ENCODE measurements at places on chromosomes 6 and 20.

DNA sequence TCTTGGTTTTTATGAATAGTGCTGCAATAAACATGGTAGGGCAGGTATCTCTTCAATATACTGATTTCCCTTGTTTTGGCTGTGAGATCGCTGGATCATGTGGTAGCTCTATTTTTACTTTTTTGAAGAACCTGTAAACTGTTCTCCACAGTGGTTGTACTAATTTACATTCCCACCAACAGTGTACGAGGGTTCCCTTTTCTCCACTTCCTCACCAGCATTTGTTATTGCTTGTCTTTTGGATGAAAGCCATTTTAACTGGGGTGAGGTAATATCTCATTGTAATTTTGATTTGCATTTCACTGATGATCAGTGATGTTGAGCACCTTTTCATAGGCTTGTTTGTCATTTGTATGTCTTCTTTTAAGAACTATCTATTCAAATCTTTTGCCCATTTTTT lies 8.0 kb upstream of the ARG1 start:
- DNase-seq, result no peak

DNA sequence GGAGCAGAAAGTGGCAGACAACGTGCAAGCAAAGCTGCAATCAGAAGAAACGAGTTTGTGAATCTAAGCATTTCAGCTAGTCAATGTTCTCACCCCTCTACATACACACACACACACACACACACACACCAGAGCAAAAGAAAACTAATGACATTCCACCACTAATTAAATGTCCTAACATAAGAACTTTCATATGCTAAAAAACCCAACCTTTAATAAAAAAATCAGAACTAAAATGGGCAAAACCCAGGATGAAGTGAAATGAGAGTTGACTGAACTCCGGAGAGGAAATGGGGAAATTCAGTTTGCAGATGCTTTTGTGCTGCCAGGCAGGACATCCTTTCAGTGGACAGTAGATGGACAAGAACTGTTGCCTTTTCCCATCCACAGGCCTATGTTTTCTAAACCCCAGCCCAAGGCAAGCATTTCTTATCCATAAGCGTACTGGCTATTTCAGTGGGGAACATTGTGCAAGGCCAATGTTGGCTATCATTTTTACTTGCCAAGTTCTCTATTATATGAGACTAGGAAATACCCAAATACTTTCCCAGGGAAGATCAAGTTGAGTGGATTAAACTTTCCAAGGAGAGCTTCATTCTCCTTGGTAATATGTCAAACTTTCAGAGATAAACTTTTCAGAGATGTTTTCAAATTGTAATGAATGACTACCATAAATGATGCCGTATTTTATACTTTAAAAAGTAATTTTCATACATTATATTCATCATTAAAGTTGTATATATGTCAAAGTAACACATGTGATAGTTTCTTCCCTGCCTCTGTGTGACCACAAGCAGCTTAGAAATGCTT lies 27.3 kb downstream of the RIN2 start:
- DNase-seq, result no peak

DNA sequence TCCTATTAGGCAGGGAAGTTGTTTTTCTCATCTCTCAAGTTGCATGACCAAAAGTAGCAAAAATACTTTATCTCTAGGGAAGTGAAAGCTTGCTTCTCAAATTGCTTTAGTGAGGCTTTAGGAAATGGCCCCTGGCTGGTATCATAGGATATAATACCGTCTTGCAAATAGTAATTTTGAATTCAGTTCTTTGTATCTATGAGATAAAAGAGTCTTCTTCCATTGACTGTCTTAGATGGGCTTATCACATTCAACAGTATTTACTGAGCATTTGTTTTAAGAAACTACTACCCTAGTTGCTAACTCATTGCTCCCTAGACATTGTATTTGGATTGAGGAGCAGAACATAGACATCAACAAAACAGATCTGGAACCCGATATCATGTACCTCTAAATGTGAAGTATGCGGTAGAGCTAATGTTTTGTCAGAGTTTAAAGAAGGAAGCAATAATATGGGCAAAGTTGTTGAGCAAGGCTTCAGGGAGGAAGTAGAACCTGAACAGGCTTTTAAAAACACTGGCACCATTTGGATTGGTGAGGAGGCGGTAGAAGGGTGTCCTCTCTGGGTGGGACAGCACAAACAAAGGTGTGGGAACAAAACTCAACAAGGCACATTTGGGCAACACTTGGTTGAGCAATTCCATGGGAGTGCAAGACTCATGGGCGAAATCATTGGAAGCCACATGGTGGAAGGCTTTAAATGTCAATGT lies 101.5 kb downstream of the SGK1 start:
- no peak for DNase-seq

- DNase-seq, result no peak
These were observed at the start of gene GRIK2 for GRCh38 chr6:101393251-101393828. Gene GRIK2, plus strand, starts transcription at chr6:101393708.

DNA sequence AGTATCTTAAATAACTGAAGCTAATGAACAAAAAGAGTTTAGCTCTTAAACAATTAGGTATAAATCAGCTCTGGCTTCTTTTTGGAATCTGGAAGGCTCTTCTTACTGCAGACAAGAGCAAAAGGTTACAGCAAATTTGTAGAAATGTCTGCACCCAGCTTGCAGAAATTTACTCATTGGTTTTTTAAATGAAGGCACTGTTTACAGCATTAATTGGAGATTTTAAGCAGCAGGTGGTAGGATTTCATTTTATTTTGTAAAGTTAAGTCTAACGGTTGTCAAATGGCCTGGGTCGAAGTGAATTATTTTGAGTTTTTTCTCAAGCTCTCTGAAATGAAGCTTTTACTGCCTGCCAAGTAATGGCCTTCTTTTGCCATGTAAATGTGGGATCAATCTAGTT lies 102.1 kb downstream of the NRSN1 start:
- no peak for DNase-seq

DNA sequence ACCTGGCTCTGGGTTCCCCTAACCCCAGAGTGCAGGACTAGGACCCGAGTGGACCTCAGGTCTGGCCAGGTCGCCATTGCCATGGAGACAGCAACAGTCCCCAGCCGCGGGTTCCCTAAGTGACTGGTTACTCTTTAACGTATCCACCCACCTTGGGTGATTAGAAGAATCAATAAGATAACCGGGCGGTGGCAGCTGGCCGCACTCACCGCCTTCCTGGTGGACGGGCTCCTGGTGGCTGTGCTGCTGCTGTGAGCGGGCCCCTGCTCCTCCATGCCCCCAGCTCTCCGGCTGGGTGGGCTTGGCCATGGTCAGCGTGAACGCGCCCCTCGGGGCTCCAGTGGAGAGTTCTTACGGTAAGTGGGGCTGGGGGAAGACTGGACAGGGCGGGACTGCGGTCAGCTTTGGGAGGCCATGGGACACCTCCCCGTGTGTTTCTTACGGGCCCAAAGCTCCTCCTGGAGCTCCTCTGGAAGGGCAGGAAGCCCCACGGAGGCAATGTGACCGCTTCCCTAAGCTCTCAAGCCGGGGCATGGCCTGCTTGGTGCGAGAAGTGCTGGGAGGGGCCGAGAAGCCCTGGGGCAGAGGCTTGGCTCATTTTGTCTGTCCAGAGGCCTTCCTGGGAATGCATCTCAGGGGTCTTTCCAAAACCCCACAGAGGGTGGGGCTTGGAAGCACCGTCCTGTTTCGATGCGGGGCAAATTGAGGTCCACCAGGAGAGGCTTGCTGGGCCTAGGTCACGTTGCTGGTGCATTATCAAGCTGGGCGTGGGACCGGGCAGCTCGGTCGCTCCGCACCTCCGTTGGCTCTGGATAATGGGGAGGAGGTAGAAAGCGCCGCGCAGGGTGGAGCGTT lies at the start of gene HNF4A:
TSS of gene HNF4A (plus strand) at position 202 of the 855 bp plus-strand sequence. CDS start at position 308, 106 bp downstream.
- no peak for DNase-seq

DNA sequence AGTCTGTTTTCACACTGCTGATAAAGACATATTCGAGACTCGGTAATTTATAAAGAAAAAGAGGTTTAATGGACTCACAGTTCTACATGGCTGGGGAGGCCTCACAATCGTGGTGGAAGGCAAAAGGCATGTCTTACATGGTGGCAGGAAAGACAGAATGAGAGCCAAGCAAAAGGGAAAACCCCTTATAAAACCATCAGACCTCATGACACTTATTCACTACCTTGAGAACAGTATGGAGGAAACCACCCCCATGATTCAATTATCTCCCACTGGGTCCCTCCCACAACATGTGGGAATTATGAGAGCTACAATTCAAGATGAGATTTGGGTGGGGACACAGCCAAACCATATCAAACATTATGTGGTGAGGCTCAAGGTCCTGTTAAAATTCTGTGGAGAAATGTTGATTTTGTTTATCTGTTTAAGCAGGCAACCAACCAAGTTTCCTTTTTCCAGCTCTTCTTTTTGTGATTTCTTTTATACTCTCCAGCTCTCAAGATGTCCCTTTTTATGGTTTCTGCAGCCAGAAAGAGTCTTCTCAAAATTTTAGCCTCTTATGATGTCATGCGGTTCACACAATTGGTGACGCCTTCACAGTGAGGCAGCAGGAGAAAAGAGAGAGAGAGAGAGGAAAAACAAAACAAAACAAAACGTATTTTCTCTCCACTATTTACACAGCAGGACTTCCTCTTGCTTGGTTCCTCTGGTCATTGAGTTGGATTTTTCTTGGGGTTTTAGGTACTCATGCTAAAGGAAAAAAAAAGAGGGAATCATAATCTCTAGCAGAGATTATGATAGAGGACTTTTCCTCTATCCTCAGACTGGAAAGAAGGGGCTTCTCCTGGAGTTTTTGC lies 18.0 kb downstream of the AIG1 start:
- no peak for DNase-seq

GRCh38 chr6:104019075-104019753 lies 840.5 kb downstream of the HACE1 start:
- DNase-seq, result no peak

- no peak for DNase-seq
These were observed 3.4 kb downstream of the BMP7 start for GRCh38 chr20:57262784-57263609.

DNA sequence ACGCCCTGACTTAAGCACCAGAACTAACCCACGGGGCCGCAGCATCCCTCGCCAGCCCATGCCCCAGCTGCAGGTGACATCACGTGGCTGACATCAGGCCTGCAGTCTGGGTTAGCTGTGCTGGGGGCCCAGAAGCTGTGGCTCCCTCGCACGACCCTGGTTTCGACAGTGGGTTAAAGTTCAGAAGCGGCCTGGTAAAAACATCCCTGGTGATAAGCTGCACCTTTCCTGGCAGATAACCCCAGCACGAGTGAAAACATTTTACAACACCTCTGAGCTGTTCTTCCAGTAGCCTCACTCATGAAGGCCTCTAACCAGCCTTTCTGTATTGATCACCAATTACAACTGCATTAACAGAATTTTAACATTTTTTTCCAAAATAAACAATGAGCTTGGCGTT lies 136.4 kb upstream of the RREB1 start:
- DNase-seq, result no peak

- no peak for DNase-seq
These were observed 270.6 kb downstream of the PRL start for GRCh38 chr6:22026164-22026678.

- no peak for DNase-seq
These were observed 458.9 kb downstream of the HACE1 start for GRCh38 chr6:104400844-104401243.

DNA sequence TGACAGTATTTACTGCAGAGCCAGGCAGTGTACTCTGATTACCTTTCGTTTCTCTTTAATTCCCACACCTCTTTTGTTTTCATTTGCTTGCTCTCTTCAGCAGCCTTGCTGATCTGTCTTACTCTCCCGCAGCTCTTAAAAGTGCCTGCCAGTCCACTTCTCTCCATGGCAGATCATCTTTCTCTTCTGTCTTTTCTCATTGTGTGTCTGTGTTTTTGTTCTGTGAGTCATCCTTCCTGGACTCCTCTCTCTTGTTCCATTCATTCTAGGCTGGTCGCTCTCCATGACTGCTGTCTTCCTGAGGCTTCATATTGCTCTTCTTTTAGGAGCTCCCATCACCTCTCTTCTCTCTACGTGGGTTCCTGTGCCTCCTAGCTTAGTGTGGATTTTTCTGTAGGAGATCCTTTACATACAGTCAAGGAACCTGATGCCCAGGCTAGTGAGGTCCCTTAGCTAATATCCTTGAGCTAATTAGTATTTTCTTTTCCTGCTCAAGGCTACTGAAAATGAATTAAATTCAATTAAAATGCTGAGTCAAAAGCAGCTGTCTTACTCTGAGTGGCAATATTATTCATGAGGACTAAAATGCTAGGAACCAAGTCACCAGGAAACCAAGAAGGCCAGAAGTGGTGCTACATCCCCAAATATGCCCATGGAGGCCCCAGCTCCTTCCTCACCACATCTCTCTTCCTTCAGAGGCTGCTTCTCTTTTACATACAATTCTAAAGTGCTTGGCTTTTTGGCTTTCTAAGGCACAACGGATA lies 86.1 kb downstream of the SLX4IP start:
- no peak for DNase-seq

- DNase-seq, result no peak
These were observed 28.5 kb upstream of the EPHA7 start for GRCh38 chr6:93447874-93448273.

Data from pulmonary artery endothelial cell (primary cell).